H7 (cell line): ENCODE measurements at places on chromosomes 12 and 14. TPM values are rescaled to one million over a fixed set of nuclear protein-coding genes. Genes with fewer than 3 reads are reported as not detected.
A peak's percentile ranks its signal among the peaks of the same experiment; 100 is the strongest.

NANOG gene
- 147 and 178 TPM in 2 replicates for total RNA-seq

ATF7 gene
- total RNA-seq: 7.1 and 9.8 TPM in 2 replicates

DNAH10 gene
- 0.03 TPM in 1 of 2 replicates, not detected in the other for total RNA-seq

JDP2 gene
- total RNA-seq: 30.2 and 37.9 TPM in 2 replicates

CCND2 gene
- 136 and 201 TPM in 2 replicates for total RNA-seq

- peak; percentile 13 for DNase-seq
Observed at GRCh38 chr12:47636908-47637780, 68.7 kb downstream of the RPAP3 start.

GRCh38 chr14:61813096-61813606 lies 50.9 kb downstream of the SNAPC1 start:
- DNase-seq: peak; percentile 64
